IPS-NIHi11 (cell line): ENCODE measurements at places on chromosomes 2 and 18.
A peak's percentile ranks its signal among the peaks of the same experiment; 100 is the strongest.

GRCh38 chr2:144198116-144198515 lies 321.8 kb downstream of the ZEB2 start:
- DNase-seq = no peak

DNA sequence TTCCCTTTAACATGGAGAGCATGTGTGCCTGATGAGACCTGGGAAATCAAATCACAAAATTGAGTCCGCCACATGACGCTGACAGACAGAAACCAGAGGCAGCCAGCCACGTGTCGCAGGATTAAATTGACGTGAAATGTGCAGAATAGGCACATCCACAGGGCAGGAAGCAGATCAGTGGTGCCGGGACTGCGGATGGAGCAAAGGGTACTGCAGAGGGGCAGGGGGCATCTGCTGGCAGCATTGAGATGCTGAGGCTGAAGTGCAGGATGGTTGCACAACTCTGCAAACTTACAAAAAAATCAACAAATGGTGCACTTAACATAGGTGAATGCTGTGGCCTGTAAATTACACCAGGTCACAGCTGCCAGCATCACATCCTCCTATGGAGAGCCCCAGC lies 48.2 kb upstream of the TUBA3E start:
- DNase-seq = no peak

- peak; percentile 69 for DNase-seq
Measured at GRCh38 chr2:58448065-58448507, 207.0 kb upstream of the FANCL start.

- DNase-seq = no peak
Measured at GRCh38 chr2:112710956-112711750, 9.7 kb upstream of the NT5DC4 start.

DNA sequence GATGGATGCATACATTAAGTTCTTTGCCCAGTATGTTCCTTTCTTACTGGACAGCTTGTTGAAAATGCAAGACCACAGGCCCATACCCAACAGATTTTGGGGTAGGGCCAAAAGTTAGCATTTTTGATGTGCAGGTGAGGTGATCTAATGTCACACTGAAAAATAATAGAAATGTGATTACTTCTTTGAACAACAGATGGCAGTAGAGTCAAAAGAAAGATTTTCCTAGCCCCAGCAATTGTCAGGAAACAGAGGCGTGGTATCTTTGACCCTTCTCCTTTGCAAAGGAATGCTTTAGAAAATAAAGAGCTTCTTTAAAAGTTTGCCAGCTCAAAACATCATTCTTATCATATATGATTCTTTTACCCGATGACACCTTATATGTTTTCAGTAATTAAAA lies 343.6 kb upstream of the SYT4 start:
- DNase-seq = peak; percentile 43

GRCh38 chr2:221203856-221204255 lies 368.2 kb downstream of the EPHA4 start:
- no peak for DNase-seq

- no peak for DNase-seq
Measured at GRCh38 chr2:154455166-154455565, 243.3 kb upstream of the KCNJ3 start.

DNA sequence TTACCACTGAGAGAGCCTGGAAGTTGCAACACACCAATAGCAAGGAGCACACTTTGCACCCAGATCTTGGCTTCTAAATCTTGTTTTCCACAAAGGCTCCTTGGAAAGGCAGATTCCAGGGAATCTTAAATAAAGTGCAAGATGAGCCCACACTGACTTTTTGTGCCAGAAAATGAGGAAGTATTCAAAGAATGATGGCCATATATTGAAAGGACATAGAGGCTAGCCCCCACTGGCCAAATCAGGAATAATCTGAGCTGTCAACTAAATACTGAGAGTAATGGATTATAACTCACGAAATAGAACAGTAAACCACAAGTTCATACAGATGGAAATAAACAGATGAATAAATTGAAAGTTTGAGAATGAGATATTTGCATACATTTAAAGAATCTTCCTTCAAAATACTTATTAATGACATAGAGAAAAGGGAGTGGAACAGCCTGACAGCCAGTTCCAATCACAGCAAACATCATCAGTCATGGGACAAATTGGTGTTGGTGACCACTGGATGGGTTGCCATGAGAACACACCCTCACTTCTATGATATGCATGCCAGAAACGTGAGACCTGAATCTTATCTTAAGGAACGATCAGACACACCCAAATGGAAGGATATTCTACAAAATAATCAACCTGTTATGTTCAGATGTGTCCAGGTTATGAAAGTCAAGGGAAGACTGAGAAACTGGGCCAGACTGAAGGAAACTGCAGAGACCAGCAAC lies 12.2 kb upstream of the ACKR3 start:
- DNase-seq = no peak

DNA sequence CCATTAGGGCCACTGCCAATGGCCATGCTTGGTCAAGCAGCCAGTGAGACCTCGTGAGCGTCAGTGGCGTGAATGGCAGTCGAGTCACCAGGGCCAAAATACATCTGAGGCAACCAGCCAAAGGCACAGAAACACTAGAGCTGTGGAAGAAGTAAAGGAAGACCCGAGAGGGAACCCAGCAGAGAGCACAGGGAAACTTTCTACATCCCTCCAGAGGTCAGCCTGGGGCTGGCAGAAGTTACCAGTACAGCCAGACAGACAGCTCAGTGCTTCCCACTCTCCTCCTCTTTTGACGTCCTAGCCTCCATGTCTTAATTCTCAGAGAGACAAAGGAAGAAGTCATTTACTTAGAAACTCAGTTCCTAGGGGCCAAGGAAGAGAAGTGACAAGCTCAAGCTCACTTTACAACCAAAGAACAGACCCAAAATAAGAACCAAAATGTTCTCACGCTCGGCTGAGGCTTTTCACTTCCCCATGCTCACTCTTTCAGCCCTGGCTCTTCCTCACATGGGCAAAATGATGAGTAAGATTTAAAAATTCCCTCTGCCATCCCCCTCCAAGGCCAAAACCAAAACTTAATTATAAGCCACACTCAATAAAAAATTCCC lies 8.7 kb downstream of the CYRIA start:
- no peak for DNase-seq

DNA sequence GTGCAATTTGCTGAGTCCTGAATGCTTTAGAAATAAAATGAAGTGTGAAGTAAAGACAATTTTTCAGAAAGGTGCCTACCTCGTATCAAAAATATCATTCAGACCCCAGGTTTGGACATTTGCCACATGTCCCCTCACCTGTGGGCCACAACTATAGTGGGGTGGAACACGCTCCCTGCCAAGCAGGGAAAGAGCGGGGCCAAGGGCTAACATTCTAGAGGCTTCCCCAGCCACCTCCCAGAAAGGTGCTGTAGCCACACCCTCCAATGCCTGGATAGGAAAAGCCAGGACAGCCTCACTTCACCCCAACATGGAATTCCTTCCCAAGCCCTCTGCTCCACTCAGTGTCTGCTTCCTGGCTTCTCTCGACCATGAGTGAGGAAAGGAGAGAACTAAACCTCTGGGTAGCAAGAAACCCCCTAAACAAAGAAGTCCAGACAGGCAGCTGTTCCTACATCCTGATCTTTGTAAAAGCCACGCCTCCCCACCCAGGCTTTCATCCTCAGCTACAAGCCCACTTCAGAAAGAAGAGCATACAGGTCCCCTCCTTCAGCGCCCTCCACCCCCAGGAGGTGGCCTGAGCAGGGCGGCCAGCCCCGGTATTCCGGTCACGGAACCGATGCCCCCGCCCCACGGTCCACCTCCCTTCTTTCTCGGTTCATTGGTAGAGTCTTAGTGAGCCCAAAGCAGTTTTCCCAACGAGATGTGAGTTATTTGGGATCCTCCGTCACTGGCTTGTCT lies 2.1 kb downstream of the COL6A3 start:
- no peak for DNase-seq

GRCh38 chr2:121149384-121149783 lies 135.6 kb downstream of the TFCP2L1 start:
- no peak for DNase-seq

DNA sequence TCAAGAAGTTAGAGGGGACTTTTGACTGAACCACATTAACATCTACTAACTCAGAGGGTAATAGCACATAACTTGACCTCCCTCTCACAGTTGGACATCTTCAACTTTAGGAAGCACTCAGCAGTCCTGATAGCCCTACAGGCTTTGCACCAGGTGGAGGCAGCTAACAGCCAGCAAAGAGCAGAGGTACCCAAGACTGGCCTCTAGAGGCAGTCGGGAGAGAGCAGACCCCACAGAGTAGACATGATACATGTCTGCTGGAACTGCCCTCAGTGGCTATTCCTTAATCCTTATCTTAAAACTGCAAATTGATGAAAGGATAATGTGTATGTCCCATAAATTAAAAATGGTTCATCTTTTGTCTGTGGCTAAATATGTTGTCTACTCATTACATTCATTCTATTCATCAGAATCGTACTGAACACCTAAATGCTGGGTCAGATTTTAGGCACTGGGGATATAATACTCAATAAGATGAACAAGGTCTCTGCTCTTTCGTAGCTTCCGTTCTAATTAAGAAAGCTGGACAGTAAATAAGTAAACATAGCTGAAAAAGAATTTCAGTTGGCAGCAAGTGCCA lies 49.8 kb downstream of the CAB39 start:
- peak; percentile 66 for DNase-seq

DNA sequence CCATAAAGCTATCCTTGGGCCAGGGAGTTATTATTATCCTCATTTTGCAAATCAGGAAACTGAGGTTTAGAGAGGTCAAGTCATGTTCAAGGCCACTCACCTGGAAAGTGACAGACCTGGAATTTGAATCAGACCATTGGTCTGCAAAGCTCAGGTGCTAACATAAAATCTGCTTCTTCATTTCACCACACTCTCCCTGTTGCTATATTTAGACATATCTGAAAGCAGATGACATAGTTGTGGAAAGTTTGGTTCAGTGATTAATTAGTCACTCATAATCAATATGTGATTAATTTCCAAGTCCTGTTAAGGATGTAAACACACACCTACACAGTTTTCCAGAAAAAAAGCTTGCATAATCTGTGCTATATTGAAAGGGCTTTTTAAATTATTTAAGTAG lies 57.4 kb downstream of the LINC00305 start:
- DNase-seq = no peak
